Kidney tubule cell (primary cell): ENCODE measurements at places on chromosomes 13 and 19.

DNA sequence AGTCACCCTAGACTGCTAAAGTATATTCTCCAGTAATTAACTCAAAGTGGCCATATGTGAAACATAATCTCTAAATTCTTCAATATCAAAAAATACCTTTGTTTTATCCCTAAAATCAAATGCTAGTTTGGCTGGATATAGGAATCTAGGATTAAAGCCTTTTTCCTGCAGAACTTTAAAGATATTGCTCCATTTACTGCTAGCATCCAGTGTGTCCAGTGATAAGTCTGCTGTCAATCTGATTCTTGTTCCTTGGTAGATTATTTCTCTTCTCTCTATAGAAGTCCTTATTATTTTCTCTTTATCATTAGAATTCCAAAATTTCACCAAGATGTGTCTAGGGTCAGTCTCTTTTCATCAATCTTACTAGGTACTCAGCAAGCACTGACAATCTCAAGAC, 384.6 kb downstream of the FGF14 start:
- no peak for DNase-seq

DNA sequence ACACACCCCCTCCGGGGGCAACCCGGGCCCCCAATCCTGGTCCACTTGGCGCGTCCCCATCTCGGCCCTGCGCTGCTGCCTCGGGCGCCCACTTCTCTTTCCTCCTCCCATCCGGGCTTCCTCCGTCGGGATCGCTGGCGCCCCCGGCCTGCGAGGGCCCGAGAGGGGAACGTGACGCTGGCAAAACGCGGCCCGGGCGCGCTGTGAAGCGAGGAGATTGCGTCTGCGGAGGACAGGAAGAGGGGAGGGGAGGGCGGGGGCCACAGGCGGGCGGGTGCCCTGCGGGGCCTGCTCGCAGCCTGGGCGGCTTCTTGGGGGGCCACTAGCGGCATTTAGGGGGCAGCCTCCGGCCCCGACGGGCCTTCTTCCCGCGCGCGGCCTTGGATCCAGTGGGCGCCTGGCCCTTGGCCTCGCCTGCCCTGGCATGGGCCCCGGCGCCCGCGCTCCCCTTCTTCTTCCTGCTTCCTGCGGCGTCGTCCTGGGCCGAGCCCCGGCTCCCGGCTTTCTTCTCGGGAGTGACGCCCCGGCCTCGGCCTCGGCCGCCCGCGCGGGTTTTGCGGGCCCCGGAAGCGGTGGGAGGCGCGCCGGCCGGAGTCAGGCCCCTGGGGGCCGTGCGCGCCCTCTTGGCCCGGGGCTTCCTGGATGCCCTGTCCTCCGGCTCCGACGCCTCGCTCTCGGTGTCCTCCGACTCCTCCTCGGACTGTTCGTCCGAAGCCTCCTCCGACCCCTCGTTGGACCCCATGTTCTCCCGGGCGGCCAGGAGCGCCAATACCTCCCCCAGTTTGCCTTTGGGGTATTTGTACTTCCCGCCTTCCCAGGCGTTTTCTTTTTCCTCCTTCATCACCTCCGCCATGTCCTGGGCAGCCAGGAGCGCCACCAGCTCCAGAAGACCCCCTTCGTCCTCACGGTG, 2.2 kb downstream of the PNMA8B start:
- DNase-seq: no peak

DNA sequence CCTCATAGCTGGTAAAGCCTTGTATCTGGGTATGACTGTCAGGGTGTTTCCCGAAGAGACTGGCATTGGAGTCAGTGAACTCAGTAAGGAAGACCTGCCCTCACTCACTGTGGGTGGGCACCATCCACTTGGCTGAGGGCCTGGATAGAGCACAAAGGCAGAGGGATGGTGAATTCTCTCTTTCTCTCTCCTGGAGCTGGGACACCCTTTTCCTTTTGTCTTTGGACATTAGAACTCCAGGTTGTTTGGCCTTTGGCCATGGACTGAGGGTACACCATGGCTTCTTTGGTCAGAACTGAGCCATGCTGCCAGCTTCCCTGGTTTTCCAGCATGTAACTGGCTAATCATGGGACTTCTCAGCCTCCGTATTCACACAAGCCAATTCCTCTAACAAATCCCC, 4.6 kb upstream of the CEACAM1 start:
- DNase-seq: no peak

DNA sequence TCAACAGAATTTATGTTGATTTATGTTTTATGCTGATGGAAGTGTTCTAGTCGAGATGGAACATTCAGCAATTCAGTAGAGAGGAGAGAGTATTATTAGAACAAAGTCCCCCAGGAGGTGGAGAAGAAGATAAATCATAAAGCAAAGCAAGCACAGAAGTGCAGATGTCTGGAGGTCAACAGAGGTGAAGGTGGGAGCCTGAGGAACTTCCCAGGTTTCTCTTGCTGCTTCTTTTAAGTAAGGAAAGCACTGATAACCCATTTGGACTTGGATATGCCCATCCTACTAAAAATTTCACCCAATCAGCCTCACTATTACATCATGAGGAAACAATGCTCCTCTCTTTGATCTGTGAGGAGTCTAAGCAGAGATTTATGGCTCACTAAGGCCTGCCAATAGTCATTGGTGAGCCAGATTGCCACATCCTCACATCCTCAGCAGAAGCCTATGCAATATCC, 98.8 kb downstream of the EPSTI1 start:
- peak; percentile 47 for DNase-seq

GRCh38 chr19:1079566-1080111, 12.7 kb downstream of the ARHGAP45 start:
- DNase-seq: no peak

DNA sequence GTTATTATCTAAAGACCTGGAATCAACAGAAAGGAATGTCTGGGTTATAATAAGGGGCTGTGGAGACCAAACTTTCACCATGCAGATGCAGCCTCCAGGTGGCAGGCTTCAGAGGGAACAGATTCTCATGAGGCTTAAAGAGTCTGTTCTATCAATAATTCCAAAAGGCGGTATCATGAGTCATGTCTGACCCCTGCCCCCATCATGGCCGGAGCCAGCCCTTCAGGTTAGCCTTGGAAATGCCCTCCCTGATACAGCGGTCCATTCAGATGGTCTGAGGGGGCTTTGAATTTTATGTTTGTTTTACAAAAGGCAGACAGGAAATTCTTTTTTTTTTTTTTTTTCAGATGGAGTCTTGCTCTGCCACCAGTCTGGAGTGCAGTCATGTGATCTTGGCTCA, 21.7 kb upstream of the LAMP1 start:
- peak; percentile 88 for DNase-seq

DNA sequence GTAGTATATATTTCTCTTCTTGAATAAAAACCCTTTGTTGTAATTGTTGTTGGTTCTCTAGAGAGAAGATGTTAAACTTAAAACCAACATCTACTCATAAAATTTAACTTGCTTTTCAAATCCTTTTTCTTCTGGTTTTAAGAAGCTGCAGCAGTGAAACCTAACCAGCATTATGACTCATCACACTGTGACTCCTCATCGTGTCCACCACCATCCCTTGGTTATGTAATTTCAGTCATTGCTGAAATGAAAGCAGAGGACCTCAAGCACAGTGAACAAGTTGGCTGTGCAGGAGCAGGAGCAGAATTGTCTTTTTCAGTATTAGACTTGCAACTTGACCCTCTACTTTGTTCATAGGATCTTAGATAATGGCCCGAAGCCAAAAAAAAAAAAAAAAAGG, 64.9 kb upstream of the HTR2A start:
- DNase-seq: peak; percentile 78

GRCh38 chr19:5580161-5580571, 12.4 kb upstream of the TINCR start:
- DNase-seq: no peak

DNA sequence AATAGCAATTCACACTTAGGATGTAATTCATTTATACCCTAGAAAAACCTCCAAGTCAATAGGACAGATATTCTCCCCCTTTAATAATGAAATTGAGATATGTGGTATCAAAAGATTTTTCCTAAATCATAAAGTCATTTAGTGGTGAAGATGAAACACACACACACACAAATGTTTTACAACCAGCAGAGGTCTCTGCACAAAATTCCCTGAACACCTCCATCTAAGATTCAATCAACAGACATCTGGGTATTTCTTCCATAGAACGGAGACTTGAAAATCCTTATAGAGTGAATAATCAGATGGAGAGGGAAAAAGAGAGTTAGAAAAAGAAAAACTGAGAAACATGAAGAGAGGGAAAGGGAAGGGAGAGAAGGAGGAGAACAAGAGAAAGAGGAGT, 52.8 kb downstream of the MYCBP2 start:
- no peak for DNase-seq

DNA sequence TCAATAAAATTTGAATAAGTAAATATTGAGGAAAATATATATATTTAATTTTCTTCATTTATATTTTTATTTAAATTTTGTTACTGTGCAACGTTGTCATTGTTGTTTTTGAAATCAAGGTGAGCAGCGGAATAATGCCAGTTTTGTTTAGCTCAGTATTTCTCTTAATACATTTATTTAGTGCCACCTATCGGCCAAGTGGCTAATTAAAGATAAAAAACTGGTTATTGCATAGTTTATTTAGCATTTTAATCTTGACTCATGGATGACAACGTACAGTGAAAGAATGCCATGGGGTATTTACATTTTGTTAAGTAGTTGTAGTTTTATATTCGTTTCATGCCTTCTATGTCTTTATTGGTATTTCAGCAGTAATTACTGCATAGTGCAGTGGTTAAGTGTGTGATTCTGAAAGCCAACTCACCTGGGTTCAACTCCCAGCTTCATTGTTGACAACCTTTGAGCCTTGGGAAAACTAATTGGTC, 265.9 kb downstream of the MYO16 start:
- DNase-seq: peak; percentile 63

DNA sequence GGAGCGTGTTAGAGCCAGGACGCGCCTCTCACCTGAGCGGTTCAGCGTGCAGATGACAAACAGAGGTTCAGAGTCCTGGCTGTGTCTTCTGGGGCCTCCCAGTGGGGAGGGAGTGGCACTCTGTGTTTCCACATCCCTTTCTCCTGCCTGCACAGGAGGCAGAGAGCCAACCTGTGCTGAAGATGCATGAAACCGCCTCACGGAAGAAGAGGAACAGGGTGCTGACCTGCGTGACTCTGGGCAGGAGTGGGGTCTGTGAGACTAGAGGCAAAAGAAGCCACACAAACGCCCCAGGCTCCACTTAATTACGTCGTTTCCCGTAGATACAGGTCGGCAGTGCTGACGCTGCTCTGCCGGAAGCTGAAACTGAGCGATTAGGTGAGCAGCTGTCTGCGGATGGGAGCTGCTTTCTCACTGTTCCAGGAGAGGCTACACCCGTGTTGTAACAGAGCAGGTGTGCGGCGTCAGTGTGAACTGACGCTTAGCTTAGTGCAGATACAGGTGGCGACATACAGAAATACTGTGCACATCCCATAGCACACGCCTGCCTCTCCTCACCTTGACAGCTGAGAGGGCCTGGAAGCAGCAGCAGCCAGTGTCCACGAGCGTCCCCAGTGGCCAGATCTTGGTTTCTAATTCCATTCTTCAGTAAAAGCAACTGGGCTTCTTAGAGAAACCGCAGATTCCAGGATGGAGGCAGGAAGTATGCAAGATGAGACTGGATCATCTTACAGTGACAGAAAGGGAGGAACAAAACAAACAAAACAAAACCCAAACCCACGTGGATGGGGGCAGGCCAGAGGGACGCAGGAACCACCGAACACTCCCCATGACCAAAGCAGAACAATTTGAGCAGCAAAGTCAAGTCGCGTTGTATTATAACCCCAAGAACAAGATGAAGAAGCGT, 37.7 kb upstream of the MCF2L start:
- DNase-seq: peak; percentile 81

DNA sequence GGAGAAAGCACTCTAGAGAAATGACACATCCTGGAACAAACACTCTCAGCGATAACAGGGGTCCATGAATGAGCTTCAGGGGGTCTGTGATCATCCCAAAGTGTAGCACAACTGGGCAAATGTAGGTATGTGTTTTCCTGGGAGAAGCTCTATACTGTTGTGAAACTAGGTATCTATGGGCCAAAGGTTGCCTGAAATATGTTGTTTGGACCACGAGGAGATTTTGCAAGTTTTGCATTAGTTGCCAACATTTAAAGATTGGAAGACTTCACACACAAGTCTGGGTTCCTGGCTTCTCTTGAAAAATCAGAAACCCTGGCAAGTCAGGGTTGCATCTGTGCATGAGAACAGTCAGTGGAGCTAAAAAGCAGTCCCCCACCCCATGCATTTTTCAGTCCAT, 26.7 kb upstream of the POU2F2 start:
- no peak for DNase-seq

DNA sequence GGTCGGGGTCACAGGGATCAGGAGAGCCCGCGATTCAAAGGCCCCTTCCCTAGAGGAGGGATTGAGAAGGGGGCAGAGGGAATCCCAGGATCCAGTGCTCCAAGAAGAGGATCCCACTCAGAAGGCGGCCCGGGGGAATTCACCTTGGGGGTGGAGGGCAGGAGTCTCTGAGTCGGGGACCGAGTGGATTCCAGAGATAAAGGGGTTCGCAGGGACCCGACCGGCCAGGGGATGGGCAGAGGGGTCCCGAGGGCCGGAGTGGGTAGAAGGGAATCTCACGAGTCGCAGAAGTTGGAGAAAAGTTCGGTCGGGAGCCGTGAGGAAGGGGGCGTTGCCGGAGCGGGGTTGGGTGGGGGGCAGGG, 261 bp downstream of the PRKD2 start:
- no peak for DNase-seq

GRCh38 chr19:54572696-54573311, 786 bp upstream of the LILRA2 start:
- DNase-seq: no peak

DNA sequence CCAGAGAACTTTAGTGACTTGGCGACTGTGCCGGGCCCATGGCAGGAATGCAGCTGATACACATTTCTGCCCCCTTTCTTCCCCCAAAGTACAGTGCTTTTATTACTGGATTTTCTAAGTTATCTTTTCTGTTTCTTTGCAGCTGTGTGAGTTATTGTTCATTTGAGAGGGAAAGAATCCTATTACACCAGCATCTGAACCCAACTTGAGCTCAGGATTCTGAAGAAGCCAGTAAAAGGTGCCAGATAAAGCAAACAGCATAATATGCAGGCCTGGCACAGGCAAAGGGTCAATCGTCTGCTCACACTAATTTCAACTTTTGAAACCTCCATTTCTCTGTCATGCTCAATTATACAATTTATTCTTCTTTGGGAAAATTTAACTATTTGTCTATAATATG, 93.9 kb downstream of the DOCK9 start:
- DNase-seq: no peak

DNA sequence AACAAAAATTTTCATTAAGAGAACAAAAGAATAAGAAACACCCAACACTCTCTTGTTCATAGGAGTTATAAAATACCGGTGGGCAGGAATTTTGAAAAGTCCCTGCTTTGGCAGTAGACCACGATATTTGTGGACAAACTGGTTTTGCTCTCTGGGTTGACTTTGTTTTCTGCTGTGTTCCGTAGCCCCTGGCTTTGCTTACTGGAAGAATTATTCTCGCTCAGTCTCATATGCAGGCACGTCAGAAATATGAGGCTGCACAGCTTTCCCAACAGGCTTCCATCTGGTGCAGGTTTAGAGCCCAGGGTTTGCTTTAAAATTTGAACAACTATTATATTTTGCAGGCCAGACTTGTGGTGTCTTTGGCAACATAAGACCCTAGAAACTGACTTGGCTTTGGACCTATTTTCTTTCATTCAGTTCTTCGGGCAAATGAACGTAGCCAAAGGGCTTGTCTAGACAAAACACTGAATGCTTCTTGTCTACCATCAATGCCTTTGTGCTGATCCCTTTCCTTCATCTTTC, 2012.6 kb downstream of the PCDH9 start:
- DNase-seq: no peak

GRCh38 chr13:51590971-51591627, 6.8 kb downstream of the WDFY2 start:
- peak; percentile 70 for DNase-seq

- DNase-seq: no peak
These were observed 471.4 kb downstream of the LIG4 start for GRCh38 chr13:107743983-107744382.

- no peak for DNase-seq
These were observed 41.0 kb upstream of the GRTP1 start for GRCh38 chr13:113404723-113405471.
